ENCODE measurements at places on chromosomes 3 and 15.

DNA sequence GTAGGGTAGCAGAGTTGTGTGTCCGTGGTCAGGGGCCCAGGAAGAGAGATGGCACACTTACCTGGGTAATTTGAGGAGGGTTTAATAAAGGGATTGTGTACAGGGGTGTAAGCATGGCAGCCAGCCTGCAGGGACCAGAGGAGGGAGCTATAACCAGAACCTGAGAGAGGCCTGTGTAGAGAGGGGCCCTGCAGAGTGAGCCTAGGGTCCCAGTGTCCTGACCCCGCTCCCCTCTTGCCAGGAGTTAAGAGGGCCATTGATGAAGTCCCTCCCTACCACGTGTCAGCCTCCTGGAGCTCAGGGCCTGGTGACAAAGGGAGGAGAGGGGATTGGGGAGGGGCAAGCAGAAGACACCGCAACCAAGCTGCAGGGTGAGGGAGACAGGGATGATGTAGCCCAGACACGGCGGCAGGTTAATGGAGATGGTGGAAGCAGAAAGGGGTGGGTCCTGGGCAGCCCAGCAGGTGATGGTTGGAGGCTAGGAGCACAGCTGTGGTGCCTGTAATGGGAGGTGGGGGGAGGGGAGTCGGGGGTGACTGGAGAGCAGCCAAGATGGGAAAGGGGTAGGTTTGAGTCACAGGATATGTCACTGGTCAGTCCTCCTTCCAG, 165.4 kb upstream of the TOPAZ1 start:
- no peak for DNase-seq

DNA sequence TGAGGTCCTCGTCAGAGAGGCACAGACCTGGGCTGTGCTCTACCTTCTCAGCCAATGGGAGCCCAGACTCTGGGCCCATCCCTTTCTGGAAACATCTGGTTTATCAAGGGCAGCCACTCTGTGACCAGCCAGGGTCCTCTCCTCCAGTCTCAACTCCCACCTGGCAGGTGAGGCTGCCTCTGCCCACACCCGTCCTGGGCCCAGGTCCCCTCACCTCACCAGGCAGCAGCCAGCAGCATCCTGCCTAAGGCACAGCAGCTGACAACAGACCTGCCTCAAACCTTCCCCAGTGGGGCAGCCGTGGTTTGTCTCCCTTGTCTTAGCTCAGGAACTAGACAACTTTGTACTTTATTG, 8.7 kb upstream of the VIPR1 start:
- no peak for DNase-seq

DNA sequence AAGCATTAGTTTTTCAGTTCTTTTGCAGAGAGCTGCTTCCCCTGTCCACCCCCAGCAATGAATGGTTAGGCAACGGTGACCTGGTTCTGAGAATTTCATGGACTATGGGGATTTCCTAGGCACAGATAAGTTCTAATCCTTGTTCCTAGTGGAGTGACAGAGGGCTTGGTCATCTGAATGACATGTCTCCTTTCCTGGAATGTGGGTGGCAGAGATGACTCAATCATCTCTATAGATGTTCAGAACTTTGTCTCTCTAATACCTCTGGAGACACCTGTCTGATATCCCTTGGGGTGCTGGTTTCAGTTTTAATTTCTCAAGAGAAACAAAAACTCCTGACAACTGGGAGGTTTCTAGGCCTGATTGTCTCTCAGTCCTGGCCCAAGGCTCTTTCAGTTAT, 10.4 kb downstream of the PLA2G4E start:
- peak; percentile 69 for DNase-seq

GRCh38 chr3:142596726-142597088, 514 bp downstream of the PLS1 start:
- no peak for DNase-seq

GRCh38 chr3:10627884-10628572, 122.6 kb upstream of the ATP2B2 start:
- peak; percentile 51 for DNase-seq

- DNase-seq: no peak
Measured at GRCh38 chr15:38189671-38190295, 62.9 kb upstream of the SPRED1 start.

GRCh38 chr15:86555939-86556338, 476.3 kb downstream of the AGBL1 start:
- DNase-seq: no peak

- DNase-seq: no peak
Measured at GRCh38 chr3:71653414-71653807, 69.9 kb upstream of the FOXP1 start.

DNA sequence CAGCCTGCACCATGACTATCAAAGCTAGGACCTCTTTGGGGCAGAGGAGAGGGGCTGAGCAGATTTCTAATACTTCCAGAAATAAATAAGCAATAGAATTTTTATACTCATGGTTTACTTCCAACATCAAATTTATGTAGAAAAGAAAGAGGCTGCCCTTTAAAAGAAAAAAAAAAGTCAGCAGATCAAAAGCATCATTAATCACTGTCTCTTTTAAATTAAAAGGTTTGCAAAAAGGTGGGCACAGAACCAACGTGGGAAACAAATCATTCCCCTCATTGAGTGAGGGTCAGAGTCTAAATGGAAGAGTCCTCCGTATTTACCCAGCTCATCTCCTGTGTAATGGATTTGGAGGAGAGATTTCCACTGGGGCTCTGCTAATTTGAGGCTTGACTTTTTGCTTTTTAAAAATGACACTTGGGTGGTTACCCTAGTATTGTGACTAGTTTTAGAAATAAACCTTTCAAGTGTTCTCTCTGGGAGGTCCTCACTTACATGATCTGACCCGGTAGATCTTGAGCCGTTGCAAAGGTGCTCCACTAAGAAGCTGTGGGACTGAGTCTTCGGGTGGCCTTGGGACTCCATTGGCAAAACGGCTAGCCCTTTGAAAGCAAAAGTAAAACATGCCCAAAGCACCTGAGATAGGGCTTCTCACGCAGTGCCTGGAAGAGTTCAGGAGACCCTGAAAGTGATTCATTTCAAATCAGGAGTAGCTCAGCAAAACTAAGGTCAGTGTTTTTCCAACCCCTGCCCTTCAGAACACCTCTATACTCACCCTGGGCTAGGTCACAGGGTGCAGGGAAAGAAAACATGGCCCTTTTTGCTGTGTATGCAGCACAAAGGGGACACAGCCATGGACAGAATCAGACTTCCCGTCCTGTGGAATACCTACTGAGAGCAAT, 320.9 kb downstream of the FOXP1 start:
- no peak for DNase-seq

DNA sequence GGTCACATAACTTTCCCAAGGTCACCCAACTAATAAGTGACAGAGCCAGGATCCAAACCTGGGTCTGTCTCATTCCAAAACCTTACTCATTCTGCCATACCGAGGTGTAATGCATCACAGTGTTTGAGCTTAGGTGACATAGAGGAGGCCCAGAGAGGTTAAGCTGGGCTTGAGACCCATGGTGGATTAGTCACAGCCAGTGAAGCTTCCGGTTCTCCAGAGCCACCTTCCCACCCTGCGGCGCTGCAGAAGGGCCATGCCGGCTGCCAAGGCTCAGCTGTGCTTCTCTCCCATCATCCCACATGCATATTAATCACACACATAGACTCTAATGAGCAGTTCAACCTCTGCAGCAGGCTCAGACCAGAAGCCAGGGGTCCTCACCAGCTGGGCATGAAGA, 42.2 kb downstream of the SPSB4 start:
- DNase-seq: no peak

DNA sequence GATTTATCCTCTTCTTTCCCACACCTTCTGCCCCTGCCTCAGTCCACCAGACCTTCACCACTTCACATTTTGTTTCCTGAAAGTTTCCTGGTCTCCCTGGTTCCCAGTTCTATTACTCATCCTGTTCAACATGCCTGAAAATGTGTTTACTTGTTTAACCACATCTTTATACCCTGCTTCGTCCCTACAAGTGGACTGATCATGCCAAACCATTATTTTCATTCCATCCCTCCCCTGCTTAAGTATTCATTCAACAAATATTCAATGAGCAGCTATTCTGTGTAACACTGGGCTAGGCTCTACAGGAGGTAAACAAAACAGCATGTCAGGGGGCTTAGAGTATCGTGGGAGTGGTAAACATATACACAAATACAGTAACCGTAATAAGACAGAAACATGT, 5.5 kb downstream of the MYO5A start:
- no peak for DNase-seq

- DNase-seq: no peak
Measured at GRCh38 chr3:134879990-134880389, 84.9 kb downstream of the EPHB1 start.

DNA sequence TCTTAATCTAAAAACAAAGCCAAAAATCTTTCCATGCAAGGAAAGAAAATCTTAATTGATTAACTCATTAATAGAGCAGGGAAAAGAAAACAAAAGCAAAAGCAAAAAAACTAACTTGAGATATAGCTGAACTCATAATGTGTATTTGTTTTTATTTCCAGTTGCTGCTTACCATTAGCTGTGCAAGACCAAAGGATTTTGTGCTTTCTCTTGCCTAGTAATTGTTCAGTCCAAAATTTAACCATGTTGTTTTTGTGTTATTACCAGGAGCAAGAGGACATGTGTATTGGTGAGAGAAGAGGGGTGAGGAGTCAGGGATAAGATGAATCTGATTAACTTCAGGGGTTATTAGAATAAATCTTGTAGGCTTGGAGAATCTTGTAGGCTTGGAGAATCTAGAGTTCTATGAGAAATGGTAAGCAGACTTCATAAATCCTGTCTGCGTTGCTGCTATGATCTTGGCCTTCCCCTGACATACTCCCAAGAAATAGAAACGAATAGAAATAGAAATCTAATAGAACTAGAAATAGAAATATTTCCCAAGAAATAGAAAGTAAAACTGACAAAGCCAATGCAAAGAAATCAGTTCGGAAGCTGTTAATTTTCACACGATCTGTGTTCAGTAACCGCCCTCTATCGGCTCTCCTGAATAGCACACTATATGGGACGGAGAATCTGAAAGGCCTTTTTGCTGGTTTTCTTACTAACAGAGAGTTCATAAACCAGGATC, 72.6 kb upstream of the TNFSF10 start:
- peak; percentile 65 for DNase-seq

GRCh38 chr15:49718846-49719245, 98.0 kb downstream of the DTWD1 start:
- DNase-seq: no peak

- no peak for DNase-seq
Measured at GRCh38 chr3:51024765-51025632, 350.3 kb downstream of the DOCK3 start.

DNA sequence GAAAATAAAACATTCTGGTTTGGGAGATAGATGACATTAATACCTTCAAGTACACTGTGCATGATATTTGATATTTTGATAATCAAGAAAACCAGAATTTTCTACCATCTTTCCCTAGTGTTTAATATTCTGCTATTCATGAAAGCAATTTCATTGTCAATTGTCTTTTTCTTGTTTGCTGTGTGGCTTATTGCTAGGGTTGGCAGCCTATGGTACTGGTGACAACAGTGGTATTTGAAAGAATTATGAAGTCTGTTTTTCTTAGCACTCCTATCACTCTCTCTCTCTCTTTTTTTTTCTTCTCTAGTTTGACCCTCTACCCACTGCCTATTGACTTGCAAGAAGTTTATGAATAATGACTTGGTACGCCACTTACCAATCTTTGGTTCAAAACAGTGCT, 15.4 kb downstream of the RNF13 start:
- no peak for DNase-seq

GRCh38 chr3:138187296-138188012, at the start of gene ARMC8:
Gene ARMC8, plus strand, starts transcription at chr3:138187301. Its CDS starts 254 bp downstream, at chr3:138187555.
- peak; percentile 44 for DNase-seq
